ENCODE measurements at places on chromosomes 13 and 19.

GRCh38 chr13:102768909-102769308, 4.7 kb downstream of the TEX30 start:
- no peak for DNase-seq

- DNase-seq: peak; percentile 94
These were observed 8.5 kb upstream of the LILRB3 start for GRCh38 chr19:54231077-54231931.

DNA sequence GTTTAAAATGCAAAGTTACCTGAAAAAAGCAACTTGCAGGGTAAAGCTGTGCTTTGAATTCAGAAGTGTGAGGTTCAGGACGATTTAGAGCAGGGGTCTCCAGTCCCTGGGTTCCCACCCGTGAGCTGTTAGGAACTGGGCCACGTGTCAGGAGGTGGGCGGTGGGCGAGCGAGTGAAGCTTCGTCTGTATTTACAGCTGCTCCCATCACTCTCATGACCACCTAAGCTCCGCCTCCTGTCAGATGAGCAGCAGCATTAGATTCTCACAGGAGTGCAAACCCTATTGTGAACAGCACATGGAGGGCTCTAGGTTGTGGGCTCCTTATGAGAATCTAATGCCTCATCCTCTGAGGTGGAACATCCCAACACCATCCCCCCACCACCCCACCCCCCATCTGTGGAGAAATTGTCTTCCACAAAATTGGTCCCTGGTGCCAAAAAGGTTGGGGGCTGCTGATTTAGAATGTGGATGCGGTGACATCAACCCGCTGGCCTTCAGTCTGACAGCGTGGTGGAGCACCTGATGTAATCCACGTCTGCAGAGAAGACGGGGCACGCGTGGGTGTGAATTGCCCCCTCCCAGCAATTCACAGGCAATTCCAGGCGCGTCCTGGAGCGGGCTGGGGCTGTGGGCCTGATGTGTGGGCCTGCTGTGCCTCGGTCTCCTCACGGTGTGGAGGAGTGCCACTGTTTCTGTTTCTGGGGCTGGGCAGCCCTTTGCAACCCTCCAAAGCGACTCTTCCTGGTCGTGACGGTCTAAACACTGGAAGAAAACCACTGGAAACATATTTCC, 214.0 kb upstream of the SOX1 start:
- DNase-seq: no peak

- DNase-seq: no peak
These were observed 2.4 kb downstream of the CTXN1 start for GRCh38 chr19:7923295-7924191.

GRCh38 chr19:5632657-5633056, 9.8 kb downstream of the SAFB start:
- no peak for DNase-seq

DNA sequence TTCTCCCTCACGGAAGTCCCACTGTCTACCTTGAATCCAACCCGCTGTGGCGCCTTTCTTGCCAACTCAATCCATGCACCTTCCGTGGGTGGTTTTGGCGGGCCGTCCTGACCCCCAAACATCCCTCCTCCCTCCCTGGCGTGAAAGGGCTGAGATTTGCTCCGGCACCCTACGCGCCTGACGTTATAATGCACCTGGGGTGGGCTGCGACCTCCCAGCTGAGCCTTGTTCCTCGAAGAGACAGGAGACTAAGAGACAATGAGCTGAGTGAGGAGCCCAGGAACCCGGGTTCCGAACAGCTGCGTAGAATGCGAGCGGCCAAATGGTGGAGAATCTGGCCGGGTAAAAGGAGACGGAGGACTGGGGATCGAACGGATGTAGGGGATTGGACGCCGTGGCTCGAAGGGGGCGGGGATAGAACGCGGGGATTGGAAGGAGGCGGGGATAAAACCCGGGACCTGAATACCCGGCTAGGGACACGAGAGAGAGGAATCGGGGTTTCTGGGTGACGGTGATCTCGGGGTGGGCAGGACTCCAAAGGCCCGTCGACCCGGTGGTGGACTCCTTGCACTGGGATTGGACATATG, at the start of gene CPT1C:
TSS of gene CPT1C (plus strand) at position 461 of the 587 bp plus-strand sequence. CDS start 1,137 bp downstream, outside the sequence.
- peak; percentile 94 for DNase-seq

GRCh38 chr13:85347251-85347650, 452.0 kb downstream of the SLITRK6 start:
- DNase-seq: no peak

DNA sequence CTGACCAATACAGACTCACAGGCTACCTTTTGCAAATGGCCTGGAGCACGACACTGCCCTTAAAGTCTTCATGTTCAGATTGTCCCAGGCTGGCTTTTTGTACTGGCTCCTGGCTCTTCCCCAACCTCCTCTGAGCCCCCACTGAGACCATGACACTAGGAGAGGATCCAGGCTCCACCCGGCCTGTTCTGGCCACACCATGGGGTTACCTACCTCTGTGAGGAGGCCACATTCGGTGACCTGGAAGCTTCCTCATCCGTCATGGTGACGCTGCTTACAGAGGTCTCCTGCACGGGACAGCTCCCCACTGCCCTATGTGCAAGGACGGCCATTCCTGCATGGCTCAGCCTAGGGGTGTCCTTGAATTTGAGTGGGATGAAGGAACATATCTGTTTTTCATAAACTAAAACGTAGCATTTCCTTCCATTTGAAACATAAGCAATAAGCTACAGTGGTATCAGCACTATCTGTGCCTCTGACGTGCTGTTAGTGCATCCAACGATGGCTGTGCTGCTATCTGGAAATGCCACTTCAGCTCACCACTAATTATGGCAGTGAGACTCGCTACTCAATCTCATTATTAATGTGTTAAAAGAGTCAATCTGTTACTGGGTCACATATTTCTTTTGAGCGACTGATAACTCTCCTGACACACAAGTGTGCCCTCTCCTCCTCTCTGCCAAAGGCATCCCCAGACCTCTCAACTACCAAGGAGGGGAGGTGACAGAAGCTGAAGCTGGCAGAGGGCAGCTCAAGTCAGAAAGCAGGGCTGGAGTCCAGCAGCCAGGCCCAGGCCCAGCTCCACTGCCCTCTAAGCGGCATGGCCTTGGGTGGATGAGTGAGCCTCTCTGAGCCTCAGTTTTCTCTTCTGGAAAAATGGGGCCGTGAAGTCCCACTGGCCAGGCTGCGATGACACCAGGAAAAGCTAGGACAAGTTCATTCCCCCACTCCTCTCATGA, 29.6 kb downstream of the ELL start:
- no peak for DNase-seq

DNA sequence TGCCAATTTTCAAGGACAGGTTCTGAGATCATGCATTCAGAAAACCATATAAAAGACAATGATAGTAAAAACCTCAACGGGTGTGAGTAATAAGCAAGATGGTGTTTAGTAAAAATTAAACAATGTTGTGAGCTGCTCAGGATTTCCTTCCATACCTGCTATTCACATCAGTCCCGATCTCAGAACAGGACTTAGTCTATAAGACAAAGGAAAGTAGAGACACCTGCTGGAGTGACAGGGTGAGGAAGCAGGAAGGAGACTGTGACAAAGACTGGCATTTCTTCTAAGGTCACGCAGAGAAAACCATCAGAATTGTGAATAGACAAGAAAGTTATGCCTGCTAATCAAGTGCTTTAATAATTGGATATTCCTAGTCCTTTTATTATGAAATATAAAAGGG, 648.0 kb downstream of the DACH1 start:
- no peak for DNase-seq

- peak; percentile 38 for DNase-seq
These were observed 422.3 kb upstream of the GPC6 start for GRCh38 chr13:92804346-92804745.

- DNase-seq: no peak
These were observed 8.5 kb downstream of the FOSB start for GRCh38 chr19:45476304-45476703.

All from AG20443 (cell line).